Stimulated activated CD4-positive, alpha-beta T cell treated with anti-CD3 and anti-CD28 coated beads, Interleukin-15, amount 100 ng/mL, for 24 hours (primary cell): ENCODE measurements at places on chromosomes 3 and 15.

GRCh38 chr15:59642351-59642750, 15.0 kb downstream of the GTF2A2 start:
- no peak for DNase-seq

DNA sequence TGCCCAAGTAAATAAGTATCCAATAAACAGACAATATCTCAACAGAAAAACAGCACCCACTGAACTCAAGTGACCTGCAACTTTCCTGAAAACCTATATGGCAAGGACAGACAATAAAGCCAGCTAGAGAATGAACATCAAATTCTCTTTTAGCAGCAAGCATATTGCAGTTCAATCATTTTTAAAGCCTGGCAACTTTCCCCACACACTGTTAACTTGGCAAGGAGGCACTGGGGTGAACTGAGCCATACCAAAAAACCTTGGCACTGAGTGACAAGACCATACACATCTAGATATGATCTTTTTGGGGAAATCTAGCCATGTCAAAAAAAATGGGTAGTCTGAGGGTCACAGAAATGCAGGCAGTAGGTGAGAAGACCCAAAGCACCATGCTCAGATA, 174.6 kb downstream of the STT3B start:
- no peak for DNase-seq

- no peak for DNase-seq
These were observed 1.3 kb downstream of the CLPX start for GRCh38 chr15:65183865-65184159.

- DNase-seq = no peak
These were observed 157.7 kb downstream of the RPLP1 start for GRCh38 chr15:69610277-69610676.

GRCh38 chr15:49622561-49622960, 1.7 kb downstream of the DTWD1 start:
- no peak for DNase-seq

- no peak for DNase-seq
These were observed 246.1 kb upstream of the RASGRP1 start for GRCh38 chr15:38810686-38811085.

DNA sequence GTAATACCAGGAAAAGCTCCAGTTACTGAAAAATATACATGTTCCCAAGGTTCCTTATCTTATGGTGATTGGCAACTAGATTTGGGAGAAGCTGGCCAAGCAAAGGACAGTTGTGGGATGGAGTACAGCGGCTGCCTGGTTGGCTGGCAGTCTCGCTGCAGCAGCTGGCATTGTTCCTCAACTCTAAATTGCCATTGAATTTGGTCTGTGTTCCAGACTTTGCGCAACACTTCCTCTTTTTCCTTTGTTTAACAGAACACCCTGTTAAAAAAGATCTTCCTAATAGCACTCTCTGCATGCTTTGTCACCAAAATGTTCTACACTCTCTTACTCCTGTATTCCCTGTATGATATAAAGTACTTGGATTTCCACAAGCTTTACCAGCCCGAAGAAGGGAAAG, 420.6 kb upstream of the RBMS3 start:
- no peak for DNase-seq

- no peak for DNase-seq
These were observed 21.9 kb downstream of the ZFAND6 start for GRCh38 chr15:80081390-80081789.

GRCh38 chr3:16334909-16335308, 69.9 kb downstream of the OXNAD1 start:
- DNase-seq = no peak

GRCh38 chr15:79002581-79002980, 57.7 kb upstream of the CTSH start:
- DNase-seq = no peak

GRCh38 chr3:198051836-198052235, 91.8 kb downstream of the LMLN start:
- no peak for DNase-seq

DNA sequence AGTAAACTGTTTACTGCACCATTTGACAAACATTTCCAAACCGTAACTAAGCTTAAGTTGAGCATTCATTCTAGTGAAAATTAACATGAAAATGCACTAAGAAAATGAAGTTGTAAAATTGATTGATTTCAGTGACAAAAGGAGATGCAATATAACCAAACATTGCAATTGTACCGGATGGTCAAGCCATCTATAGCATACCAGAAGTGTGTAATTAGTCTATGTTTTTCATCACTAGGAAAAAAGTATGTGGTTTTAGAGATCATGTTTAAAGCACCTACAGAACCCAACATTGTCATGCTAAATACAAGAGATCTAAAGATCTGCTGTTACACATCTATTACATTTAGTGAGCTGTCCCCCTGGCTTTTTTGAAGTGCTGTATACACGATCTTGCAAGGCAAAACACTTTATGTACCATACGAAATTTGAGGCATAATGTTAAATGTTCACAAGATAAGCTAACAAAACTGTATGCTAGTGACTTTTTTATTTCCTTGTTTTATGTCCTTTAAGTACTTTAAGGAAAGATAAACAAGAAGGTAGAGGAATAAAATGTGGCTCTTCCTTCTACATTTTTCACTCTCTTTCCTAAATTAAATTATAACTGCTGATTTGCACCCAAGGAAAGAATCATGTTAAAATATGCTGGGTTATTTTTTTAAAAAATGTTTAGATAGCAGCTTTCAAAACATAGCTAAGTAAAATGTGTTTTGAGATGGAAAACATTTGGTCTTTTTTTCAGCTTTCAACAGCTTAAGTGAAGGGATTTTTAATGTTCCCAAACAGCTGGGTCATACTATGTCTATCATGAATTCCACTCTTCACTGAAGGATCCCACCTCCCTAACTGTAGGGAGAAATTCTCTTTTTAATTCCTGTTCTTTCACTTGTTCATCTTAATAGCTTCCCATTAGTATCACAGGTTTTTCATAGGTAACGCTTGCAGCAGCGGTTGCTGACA, 498.0 kb downstream of the MECOM start:
- no peak for DNase-seq

DNA sequence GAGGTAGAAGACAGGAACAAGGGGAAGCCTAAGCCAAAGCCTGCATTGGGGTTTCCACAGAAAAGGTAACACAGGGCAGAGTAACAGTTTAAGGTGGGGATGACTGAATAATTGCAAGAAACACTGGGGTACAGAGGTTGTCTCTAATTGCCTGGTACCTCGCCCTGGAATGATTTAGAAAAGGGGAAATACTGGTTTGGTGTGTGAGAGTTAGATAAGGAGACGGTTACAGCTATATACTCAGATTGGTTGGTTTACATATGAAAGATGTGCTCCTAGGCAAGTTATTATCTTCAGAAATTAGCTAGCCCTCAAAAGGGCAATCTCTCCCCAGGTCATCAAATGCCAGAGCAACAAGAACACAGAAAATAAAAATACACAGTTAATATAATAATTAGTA, 58.8 kb downstream of the SMARCC1 start:
- no peak for DNase-seq

DNA sequence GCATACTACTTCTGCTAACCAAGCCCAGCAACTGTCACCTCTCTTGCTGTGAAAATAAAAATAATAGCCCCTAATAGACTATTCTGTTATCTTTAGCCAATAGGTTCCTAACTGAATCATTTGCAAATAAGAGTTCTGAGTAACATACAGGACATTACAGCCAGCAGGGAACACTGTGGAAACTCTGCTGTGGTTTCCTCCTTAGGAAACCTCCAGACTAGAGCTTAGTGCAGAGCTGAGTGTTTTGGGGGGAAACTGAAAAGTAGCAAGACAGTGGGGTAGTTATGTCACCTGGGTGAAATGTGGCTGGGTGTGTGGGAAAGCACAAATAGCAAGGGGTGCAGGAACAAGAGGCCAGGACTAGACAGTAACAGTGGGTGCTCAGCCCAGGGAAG, 32.4 kb downstream of the DZIP1L start:
- DNase-seq = peak; percentile 24

DNA sequence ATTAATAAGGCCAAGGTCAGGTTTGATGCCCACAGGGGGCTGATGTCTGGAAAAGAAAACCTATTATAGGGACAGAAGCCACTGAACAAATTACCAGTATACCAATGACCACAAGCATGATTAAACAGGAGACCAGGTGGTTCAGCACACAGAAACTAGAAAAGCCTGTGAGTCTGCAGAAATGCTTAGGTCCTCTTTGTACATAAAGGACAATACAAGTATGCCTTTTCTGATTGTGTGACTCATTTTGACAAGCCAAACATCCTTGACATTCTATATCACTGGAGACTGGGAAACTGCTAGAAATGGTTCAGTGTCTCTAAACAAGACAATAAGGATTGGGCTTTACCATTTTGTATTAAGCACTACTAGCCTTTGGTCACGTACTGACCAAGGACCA, 113.2 kb upstream of the MYO5C start:
- DNase-seq = no peak

DNA sequence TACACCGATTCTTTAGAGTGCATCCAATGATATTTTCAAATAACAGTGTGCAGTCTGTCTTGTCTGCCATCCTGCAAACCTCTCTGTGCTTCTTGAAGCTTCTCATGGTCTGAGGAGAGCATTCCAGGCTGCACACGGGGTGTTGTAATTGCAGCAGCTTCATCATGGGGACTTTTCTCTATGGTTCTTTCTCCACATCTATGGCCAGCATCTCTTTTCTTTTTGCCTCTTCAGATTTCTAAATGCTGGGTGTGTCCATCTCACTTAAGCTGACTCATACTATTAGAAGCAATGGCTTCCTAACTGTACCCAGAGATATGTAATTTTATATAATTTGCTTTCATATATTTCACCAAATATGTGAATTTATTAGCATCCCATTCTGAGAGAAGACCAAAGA, 63.8 kb upstream of the EPHB3 start:
- no peak for DNase-seq

DNA sequence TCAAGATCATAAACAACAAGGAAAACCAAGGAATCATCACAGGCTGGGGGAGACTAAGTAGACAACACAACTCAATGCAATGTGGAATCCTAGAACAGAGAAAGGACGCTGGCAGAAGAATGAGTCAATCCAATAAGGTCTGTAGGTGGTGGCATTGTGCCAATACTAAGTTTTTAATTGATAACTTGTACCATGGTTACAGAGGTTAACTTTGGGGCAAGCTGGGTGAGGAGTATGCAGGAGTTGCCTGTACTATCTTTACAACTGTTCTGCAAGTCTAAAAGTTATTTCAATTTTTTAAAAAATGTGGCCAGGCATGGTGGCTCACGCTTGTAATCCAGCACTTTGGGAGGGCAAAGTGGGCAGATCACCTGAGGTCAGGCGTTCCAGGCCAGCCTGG, 46.2 kb downstream of the RORA start:
- DNase-seq = no peak

GRCh38 chr3:121835465-121835801, 424 bp downstream of the EAF2 start:
- DNase-seq = no peak

- no peak for DNase-seq
These were observed 166.6 kb downstream of the ANO10 start for GRCh38 chr3:43455233-43455632.

DNA sequence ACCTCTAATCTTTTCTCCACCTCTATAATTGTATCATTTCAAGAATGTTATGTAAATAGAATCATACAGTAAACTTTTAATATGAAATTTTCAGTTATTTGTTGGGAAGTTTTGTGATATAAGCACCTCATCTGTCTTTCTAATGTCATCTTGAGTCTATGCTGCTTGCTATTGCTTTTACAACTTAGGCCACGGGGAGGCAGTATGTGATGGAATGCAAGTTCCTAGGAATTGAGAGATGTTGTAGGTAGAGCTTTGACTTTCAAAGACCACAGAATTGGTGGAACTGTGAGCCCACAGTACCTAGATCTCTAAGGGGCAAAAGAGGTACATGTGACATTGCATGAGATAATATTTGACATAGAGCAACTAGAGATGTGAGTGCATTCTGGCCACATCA, 328.3 kb downstream of the MFSD1 start:
- no peak for DNase-seq

- peak; percentile 42 for DNase-seq
These were observed 928 bp downstream of the CEP97 start for GRCh38 chr3:101725194-101725889.

DNA sequence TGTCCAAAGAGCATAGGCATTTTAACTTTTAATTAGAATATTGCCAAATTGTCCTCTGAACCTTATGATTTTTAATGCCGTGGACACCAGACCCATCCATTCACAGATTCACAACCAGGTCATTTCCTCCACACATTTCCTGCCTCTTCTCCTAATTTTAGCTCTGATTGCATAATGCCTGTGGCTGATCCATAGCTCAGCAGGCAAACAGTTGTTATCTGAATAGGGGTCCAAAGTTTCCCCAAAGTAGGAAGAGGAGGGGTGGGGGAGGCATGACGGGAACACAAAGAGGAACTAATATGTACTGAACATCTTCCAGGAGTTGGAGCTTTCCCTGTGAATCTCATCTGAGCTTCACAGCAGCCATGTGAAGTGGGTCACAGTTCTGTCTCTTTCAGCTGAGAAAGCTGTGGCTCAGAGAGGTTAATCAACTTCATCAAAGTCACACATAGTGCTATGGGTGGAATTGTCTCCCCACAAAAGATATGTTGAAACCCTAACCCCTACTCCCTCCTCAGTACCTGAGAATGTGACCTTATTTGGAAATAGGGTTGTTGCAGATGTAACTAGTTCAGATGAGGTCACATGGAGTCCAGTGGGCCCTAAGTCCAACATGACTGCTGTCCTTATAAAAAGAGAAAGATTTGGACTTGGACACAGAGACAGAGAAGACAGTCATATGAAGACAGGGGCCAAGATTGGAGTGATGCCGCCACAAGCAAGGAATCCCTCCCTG, 106.7 kb upstream of the AGBL1 start:
- DNase-seq = no peak
